NCI-H2171 (cell line): ENCODE measurements at places on chromosomes 2 and 18.
A peak's percentile ranks its signal among the peaks of the same experiment; 100 is the strongest.

GRCh38 chr2:181785691-181786344, 105.5 kb upstream of the NEUROD1 start:
- no peak for DNase-seq

GRCh38 chr2:153195342-153195741, 283.2 kb downstream of the RPRM start:
- DNase-seq = no peak

DNA sequence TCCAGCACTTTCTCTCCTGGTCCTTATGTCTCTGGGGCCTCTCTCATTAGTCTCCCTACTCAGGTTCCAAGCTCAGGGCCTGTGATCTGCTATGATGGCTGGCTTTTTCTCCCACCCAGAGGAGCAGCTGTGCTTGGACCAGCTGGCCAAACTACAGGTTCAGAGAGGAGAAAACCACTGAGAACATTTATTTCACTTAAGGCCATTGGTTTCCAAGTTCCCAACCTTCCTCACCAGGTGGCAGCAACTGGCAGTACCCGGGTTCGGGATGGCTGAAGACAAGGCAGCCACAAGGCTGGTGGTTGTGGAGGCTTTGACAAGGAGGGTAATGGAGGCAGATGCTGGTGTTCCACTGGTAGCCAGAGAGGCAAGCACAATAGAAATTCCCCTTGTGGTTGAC, 29.9 kb upstream of the SELENOI start:
- DNase-seq = no peak

DNA sequence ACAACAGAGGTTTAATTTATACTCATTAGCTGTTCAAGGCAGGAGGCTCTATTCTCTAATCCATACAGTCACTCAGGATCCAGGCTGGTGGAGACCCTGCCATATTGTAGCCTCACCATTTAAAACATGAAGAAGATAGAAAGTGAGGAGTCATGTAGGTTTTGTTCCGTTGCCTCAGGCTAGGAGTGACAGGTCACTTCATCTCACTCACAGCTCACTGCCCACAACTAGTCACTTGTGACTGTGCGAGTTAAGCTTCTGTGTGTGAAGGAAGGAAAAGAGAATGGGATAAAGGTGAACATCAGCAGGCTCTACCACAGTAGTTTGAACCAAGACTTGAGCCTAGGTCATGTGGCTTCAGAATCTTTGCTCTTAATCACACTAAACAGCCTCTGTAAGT, 9.0 kb upstream of the IGFBP2 start:
- no peak for DNase-seq

GRCh38 chr2:67873916-67874315, 188.9 kb downstream of the C1D start:
- no peak for DNase-seq

GRCh38 chr2:181466661-181467576, 9.7 kb downstream of the ITGA4 start:
- DNase-seq = no peak

GRCh38 chr18:63979409-63979920, 9.6 kb downstream of the SERPINB8 start:
- peak; percentile 8 for DNase-seq

DNA sequence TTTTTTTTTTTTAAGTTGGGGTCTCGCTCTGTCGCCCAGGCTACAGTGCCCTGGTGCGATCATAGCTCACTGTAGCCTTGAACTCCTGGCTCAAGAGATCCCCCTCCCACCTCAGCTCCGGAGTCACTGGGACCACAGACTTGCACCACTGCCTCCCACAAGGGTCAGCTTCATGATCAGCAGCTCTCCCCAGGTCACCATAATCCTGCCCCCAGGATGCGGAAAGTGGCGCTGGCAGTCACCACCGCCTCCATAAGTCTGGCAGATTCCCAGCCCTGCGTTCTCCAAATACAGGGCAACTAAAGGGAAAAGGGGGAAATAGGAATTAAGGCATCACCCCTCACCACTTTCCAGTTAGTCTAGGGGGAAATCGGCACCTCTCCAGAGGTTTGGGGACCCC, 5.2 kb upstream of the ARID5A start:
- DNase-seq = no peak

- no peak for DNase-seq
Observed at GRCh38 chr2:62319070-62319469, 123.2 kb downstream of the B3GNT2 start.

- no peak for DNase-seq
Observed at GRCh38 chr18:58858591-58859468, 5.8 kb upstream of the ZNF532 start.

DNA sequence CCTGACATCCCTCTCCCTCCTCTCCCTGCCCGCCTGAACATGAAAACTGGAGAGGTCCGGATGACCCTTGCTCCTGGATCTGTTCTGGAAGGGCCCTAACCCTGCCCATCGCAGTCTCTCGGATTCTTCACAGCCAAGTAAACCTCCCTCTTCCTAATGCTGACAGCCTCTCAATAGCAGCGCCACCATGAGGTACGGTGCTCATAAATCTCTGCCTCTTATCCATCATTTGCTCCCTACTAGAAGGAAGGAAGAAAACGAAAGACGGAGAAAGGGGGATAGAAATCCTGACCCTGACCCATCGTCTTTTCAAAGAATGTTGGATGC, 257.9 kb downstream of the BCL11A start:
- DNase-seq = no peak

DNA sequence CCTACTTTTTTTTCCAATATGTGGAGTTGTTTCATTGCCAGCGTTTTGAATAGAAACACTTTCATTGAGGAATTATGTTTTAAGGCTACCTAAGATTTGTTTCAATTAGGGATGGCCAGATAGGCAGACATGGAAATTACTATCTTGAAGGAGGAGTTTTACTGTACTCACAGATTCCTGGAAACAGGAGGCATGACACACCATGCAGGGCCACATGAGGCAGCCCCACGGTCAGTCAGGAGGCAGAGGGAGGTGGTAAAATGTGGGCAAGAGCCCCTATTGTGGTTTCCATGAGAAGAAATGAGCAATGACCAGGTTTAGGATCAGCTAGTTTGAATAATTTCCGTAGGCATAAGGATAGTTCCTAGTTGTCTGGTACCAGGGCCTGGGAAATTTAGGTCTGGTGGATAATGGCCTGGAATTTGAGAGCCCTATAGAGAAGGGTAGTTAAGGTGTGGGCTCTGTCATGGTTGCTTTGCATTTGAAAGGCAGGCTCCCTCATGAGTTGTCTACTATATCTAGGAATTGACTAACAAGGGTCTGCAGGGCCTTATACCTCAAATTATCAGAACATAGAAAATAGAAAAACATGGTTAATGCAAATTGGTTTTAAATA, 360.0 kb upstream of the KCNJ3 start:
- DNase-seq = no peak

GRCh38 chr2:65019675-65020195, 30.5 kb downstream of the SLC1A4 start:
- no peak for DNase-seq

- no peak for DNase-seq
Observed at GRCh38 chr2:127216095-127216494, 4.0 kb downstream of the CYP27C1 start.
